ENCODE measurements at places on chromosomes 2 and 18.

- DNase-seq, result no peak
Observed at GRCh38 chr18:67108894-67109293, 407.6 kb downstream of the DSEL start.

- DNase-seq, result no peak
Observed at GRCh38 chr18:10101729-10102128, 187.9 kb downstream of the VAPA start.

DNA sequence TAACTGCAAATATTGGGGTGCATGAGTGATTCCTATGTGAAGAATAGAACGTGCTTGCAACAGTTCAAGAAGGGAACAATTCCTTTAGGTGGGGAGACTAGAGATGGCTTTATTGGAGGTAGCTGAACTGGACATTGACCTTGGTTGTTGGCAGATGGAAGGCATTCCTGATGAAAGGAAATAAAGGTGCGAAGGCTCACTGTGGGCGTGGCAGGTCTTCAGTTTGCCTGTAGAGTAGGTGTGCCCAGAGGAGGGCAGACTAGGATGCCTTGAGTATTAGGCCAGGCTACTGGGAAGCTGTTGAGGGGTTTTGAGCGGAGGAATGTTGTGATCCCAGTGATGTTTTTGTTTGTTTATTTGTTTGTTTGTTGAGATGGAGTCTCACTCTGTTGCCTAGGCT lies 2.8 kb downstream of the SPR start:
- DNase-seq, result no peak

DNA sequence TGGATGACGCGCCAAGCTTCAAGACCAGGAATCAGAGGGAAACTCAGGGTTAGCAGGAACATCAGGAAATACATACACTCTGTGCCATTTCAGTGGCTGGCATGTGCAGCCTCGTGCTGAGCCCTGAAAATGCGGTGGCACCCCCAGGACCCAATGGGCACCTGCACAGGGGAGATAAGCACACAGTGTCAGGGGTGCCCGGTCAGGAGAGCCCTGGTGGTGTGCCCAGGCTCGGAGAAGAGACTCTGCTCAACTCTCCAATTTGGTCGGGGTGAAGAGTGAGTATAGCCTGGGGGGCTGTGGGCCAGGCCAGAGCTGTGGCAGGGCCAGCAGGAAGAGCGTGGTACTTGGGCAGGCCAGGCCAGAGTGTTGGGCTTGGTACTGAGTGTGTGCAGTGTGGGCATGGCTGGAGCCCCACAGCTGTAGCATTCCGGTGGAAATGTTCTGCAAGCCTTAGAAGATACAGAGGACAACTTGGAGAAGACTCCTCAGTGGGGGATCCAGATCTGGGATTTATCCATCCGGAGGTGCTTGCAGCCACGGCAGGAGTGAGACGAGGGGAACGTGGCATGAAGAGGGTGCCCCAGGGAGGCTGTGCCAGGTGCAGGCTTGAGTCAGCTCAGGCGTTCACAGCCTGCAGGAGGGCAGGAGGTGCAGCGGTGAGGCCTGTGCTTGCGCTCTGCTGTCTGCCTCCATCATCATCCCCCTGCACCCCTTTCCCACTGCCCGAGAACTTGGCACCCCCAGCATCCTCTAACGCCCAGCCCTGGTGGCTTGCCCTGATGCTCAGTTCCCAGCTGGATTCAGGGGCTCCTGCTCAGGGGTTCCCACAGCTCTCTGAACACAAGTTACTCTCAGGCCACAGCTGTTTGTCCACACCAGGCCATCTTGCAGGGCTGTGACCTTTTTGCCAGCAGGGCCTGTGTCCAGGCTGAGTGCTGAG lies 451.7 kb upstream of the HS6ST1 start:
- DNase-seq, result no peak

DNA sequence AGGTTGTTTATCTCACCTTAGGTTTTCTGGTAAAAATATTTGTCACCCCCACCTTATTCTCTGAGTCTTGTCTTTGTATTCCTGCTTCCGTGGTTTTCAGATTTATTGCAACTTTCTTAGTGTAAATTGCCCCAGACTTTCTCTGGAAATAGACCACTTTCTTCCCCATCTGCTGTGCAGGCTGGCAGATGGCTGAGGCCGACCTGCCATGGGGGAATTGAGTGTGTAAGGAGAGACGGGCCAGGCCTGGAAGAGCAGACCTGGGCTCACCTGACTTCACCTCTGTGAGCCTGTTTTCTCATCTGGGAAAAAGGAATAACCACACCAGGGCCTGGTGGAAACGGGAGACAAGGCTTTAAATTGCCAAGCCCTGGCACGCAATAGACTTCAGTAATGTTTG lies 44.9 kb downstream of the ACKR3 start:
- no peak for DNase-seq

DNA sequence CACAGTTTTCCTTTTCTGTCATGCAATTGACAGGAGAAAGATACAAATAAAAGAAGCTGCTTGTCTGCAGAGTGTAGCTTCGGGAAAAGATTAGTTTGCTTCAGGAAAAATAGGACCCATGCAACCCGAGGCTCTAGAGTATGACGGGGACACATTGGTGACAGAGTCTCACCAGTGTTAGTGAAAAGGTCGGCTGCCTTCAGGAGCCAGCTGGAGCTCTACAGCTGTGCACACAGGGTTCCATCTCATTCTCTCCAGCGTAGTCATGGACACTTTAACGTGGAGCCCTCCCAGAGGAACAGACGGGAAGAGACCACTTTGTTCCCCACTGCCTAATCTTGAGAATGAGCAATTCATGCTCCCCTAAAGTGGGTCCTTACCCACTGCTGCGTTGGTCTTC lies 42.9 kb downstream of the FECH start:
- no peak for DNase-seq

DNA sequence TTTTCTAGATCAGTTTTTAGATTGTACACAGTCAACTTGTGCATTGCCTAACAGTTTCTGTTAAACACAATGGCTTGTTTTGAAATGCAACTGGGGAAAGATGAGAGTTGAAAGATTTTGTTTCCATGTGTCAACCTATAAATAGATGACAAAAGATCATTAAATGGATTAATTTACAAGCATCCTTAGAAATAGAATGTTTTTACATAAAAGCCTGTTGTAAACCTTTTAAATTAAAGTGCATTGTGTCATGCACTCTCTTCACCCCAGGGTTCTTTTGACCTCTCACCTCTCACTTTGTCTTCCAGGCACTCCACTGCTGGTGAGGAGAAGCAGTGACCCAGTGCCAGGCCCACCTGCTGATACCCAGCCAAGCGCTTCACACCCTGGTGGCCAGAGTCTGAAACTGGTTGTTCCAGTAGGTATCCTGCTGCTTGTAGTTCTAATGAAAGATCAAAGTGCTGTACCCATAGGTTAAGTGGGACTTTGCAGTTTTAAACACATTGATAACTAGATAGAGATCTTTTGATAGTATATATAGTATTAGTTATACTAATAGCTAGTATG lies 502.1 kb downstream of the PARD3B start:
- no peak for DNase-seq

GRCh38 chr2:207180741-207181140 lies 15.0 kb upstream of the KLF7 start:
- no peak for DNase-seq

DNA sequence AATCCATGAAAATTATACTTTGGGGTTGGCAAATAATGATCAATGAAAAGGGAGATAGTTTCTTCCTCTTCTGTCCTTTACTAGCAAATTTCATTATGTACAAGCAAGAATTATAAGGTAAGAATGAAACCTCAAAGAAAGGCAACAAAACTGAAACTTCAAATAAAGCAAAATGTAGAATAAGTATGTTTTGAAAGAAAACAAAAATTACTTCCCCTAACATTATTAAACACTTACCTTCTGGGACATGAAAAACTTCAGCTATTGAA lies 29.4 kb downstream of the THADA start:
- DNase-seq, result no peak

- DNase-seq, result no peak
Observed at GRCh38 chr2:25131567-25132298, 36.6 kb downstream of the POMC start.

DNA sequence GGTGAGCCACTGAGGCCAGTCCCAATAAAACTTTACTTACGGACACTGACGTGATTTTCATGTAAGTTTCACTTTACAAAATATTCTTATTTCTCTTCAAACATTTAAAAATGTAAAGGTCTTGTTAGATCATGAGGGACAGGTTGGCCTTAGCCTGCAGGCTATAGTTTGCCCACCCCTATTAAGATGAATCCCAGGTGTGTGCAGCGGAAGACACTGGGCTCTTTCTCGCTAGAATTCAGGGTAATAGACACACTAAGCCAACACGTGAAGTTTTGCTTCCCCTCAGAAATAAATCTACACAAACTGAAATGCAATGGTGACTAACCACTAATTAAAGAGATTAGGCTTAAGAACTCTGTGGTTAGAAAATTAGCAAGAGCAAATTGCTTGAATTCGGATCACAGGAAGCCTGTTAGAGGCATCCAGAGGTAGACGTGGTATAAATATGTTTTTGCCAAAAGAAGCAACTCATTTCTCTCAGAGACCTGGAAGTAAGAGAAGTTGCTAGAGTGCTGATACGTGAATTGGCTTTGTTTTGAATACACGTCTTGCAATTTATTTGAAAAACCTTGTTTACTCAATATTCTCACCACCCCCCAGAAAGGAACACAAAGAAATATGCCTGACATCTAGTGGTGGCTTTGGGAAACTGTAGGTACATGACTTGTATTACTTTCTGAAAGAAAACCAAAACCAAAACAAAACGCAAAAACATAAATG lies 151.6 kb downstream of the DTNB start:
- peak; percentile 68 for DNase-seq

DNA sequence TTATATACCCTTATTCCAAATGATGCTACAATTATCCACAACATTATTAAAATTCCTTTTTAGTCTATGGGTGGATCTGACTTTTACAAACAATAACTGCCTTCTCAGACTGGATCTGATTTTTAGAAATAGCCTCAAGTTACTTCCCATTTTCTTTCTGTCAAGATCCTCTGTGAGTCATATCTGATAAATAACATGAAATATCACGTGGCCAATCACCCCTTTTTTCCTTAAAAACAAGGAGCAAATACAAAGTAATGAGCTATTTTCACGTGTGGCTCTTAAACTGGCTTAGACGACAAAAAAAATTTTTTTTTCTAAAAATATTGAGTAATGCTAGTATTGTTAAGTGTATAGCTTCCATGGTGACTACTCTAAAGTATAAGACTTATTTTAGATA lies 6.7 kb downstream of the PELI1 start:
- no peak for DNase-seq

- no peak for DNase-seq
Observed at GRCh38 chr2:231099918-231100317, 24.9 kb downstream of the HTR2B start.

GRCh38 chr18:23822590-23823385 lies 133.5 kb downstream of the LAMA3 start:
- DNase-seq, result peak; percentile 96

DNA sequence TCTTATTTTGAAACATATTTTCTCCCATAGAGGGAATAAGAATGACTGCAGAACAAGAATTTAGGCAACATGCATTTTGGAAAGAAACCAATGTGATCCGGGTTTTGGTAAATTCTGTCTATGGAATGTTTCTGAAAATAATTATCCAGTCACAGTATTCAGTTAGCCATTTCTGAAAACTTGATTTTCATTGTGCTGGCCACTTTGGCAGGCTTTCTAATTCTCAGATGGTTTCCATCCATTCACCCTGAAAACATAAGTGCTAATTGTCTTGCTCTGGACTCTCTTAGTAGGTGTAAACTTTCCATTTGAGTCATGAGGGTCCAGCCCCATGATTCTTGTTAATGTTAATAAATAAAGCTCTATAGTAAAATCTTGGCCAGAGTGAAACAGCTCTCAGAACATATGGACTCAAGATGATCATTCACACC lies 176.5 kb downstream of the RBM43 start:
- DNase-seq, result no peak

DNA sequence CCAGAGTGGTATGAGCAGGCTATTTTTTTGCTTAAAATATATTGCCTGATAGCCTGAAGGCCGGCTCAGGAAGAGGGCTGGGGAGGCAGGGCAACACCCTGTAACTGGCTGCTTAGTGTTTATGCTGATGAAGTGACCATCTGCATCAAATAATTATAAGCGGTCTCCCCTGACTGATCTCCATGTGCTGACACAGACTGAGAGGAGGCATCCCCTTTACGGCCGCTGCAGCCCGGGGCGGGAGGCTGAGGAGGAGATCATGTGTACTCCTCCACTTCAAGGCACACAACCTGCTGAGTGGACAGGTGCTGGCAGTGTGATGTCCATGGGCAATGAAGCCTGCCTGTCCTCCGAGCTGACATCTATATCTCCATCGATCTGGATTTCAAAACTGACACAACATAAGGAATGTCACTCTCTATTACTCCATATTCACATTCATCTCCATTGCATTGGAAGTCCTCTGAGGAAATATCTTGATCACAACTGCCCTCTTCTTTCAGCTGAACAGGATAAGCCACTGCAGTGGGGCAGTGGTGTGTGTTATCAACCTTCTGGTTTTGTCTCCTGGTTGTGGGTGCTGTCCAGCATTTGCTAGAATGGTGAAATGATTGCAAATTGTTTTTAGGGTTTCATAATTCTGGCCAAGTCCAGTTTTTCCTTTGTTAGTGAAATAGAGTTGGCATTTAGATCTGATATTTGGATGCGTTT lies 143.5 kb downstream of the AQP4 start:
- no peak for DNase-seq

DNA sequence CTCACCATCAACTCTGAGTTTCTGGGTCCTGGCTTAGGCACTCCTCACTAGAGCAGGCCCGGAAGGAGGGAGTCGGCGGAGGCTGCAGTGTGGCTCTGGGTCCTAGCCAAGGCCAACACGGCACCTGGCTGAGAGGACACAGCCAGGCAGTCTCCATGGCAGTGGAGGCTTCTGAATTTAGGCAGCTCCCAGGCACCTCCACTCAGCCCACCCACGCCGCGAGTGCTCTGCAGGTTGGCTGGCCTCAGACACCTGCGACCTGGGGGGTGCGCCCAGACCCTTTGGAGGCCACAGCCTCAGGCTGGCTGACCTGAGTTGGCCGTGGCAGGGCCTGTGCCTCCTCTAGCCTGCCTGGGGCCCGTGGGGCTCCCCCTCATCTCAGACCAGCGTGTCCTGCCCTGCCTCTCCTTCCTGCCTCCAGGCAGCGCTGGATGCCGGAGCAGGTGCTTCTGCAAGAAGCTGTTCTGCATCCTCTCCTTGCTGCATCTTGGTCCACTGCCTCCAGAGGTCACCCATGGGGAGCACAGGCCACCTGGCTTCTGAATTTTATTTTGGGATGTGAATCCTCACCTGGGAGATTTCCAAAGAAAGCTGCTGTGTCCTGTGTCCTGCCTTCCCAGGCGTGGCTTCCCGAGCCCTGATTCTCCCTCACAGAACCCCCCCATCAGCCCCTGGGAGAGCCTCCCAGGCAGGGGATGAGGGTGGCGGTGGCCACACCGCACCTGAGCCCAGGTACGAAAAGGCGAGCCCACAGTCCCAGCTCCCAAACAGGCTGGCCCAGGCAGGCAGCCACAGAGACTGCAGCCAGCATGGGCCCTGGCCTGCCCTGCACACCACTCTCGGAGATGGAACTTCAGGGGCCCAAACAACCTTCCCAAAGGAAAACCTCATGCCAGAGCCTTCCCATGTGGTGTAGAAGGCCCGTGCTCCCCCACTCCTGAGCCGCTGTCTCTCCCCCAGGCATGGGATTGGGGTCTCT lies 23.4 kb downstream of the AQP12A start:
- DNase-seq, result no peak

Data from kidney tubule cell (primary cell).